ENCODE measurements at places on chromosomes 11 and 22. TPM values are rescaled to one million over a fixed set of nuclear protein-coding genes. Genes with fewer than 3 reads are reported as not detected.

GRCh38 chr11:111586388-111586831 lies 15.8 kb upstream of the SIK2 start:
- no peak for DNase-seq
- no peak overlapping the region for H3K27ac ChIP-seq
- H3K4me1 ChIP-seq: peaks cover 10% of the 10 kb centered on the region
- H3K36me3 ChIP-seq: no peaks in the 10 kb centered on the region

DNA sequence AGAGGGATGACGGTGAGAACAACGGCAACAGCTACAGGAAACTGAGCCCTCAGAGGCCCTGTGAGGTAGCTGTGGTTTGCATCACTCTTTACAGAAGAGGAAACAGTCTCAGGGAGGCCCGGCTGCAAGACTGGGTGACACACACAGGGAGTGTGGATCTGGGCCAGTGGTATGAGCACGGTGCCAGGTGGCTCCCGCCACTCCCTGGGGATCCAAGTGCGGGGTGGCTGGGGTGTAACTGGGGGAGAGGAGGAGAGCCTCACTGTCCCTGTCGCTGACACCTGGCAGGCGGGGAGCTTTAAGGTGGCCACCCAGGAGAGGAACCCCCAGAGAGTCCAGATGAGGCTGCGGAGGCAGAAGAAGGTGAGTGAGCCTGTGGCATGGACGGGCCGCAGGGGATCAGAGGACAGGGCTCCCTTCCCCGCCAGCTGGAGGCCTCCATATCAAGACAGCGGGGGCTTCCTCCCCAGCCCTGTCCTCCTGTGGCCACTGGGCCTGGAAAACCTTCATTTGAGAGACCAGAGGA lies 5.6 kb downstream of the RGL4 start:
- H3K4me1 ChIP-seq: peaks cover 2% of the 10 kb centered on the region
- H3K27ac ChIP-seq: no peak overlapping the region
- H3K4me3 ChIP-seq: no peak overlapping the region
- H3K36me3 ChIP-seq: peaks cover 37% of the 10 kb centered on the region
- DNase-seq: no peak
- no peaks in the 10 kb centered on the region for H3K27me3 ChIP-seq

DNA sequence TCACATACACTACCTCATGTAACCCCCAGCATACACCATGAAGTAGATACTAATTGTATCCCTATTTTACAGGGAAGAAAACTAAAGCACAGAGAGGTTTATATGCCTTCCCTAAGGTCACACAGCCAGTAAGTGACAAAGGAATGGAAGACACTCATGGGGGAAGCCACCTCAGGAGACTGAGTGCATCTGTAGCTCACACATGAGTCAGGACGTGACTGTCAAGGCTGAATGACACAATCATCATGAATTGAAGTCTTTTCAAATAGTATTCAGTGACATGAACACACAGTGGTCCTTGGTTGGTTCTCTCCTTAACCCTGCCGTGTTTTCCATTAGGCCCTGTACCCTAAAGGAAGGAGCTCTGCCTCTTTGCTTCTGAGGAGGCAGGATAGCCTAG lies 463.0 kb downstream of the NTM start:
- no peak for DNase-seq
- no peak overlapping the region for H3K27ac ChIP-seq
- H3K36me3 ChIP-seq: no peaks in the 10 kb centered on the region
- H3K27me3 ChIP-seq: peaks cover 37% of the 10 kb centered on the region
- H3K4me3 ChIP-seq: no peak overlapping the region

- H3K4me3 ChIP-seq: no peak overlapping the region
- peaks cover 17% of the 10 kb centered on the region for H3K4me1 ChIP-seq
- H3K27ac ChIP-seq: peak overlapping the region; percentile 50
- no peaks in the 10 kb centered on the region for H3K27me3 ChIP-seq
- no peaks in the 10 kb centered on the region for H3K36me3 ChIP-seq
Measured at GRCh38 chr11:70128435-70128906, 50.4 kb downstream of the ANO1 start.

GUCY1A2 gene
- 0.78 TPM for total RNA-seq

CCDC73 gene
- total RNA-seq: not detected

GAS2L1 gene
- total RNA-seq: 21.6 TPM

APLNR gene
- not detected for total RNA-seq

JHY gene
- total RNA-seq: 8.6 TPM

DNA sequence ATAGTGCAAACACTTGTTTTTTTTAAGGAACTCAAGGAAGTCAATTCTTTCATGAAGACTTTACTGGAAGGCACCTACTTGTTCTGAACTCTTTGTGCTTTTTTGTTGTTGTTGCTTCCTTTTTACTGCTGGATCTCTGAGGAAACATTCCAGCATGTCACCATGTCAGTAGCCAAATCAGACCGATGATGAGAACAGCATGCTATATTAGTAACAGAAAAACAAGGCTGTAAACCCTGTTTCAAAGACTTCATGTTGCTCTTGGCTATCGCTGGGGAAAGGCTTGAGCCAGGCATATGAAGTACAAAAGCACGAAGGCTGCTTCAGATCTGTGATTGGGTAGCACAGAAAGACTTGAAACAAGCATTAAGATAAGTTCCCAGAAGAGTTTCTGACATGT lies 125.6 kb upstream of the SLC5A12 start:
- no peak overlapping the region for H3K4me3 ChIP-seq
- peaks cover 31% of the 10 kb centered on the region for H3K4me1 ChIP-seq
- no peak for DNase-seq
- H3K27me3 ChIP-seq: no peaks in the 10 kb centered on the region
- no peaks in the 10 kb centered on the region for H3K36me3 ChIP-seq
- H3K27ac ChIP-seq: peak overlapping the region; percentile 45

GRCh38 chr11:8333811-8334401 lies 70.2 kb upstream of the LMO1 start:
- H3K27ac ChIP-seq: no peak overlapping the region
- H3K27me3 ChIP-seq: no peaks in the 10 kb centered on the region
- DNase-seq: no peak
- H3K4me1 ChIP-seq: peaks cover 27% of the 10 kb centered on the region
- H3K4me3 ChIP-seq: no peak overlapping the region
- H3K36me3 ChIP-seq: no peaks in the 10 kb centered on the region

GRCh38 chr11:111635706-111636045 lies 33.4 kb downstream of the SIK2 start:
- H3K36me3 ChIP-seq: peaks cover 11% of the 10 kb centered on the region
- DNase-seq: no peak
- H3K27ac ChIP-seq: peak overlapping the region; percentile 52
- H3K4me3 ChIP-seq: no peak overlapping the region
- no peaks in the 10 kb centered on the region for H3K27me3 ChIP-seq

OR51I1 gene
- not detected for total RNA-seq

- no peaks in the 10 kb centered on the region for H3K36me3 ChIP-seq
- peaks cover 40% of the 10 kb centered on the region for H3K27me3 ChIP-seq
- H3K27ac ChIP-seq: no peak overlapping the region
- no peak for DNase-seq
- H3K4me3 ChIP-seq: no peak overlapping the region
- H3K4me1 ChIP-seq: peaks cover 2% of the 10 kb centered on the region
Measured at GRCh38 chr22:39664485-39665200, 94.1 kb downstream of the CACNA1I start.

YPEL1 gene
- total RNA-seq: 15.1 TPM

DNA sequence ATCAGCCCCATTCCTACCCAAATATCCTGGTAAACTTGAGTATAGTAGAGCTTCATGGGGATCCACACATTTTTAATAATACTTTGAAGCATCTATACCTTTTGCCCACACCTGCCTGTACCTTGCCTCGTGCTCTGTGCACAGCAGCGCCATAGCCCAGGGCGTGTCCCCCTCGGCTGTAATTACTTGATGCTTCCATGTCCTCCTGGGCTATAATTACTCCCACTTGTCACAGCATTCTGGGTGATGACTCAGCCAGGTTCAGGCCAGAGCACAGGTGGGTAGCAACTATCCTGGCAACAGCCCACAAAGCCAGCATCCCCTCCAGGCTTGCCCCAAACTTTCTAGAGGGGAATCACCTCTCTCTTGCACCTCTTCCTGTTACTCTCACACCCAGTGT lies 23.7 kb upstream of the SLC36A4 start:
- peaks cover 37% of the 10 kb centered on the region for H3K27me3 ChIP-seq
- H3K36me3 ChIP-seq: no peaks in the 10 kb centered on the region
- no peak for DNase-seq
- no peak overlapping the region for H3K27ac ChIP-seq
- no peaks in the 10 kb centered on the region for H3K4me1 ChIP-seq

GRCh38 chr22:48185071-48186055 lies 1422.9 kb downstream of the TBC1D22A start:
- H3K4me3 ChIP-seq: no peak overlapping the region
- peak; percentile 75 for DNase-seq
- H3K27me3 ChIP-seq: no peaks in the 10 kb centered on the region
- peaks cover 3% of the 10 kb centered on the region for H3K4me1 ChIP-seq

RFPL1 gene
- not detected for total RNA-seq
